ENCODE measurements at places on chromosomes 11 and 22. TPM values are rescaled to one million over a fixed set of nuclear protein-coding genes. Genes with fewer than 3 reads are reported as not detected.

CEP164 gene
- 24.7 TPM for total RNA-seq

RIMBP3B gene
- not detected for total RNA-seq

EFCAB6 gene
- 0.36 TPM for total RNA-seq

ZDHHC8 gene
- 42.1 TPM for total RNA-seq

GRCh38 chr22:17152340-17152739 lies 6.7 kb downstream of the HDHD5 start:
- H3K27me3 ChIP-seq = no peaks in the 10 kb centered on the region
- H3K27ac ChIP-seq = no peak overlapping the region
- peaks cover 2% of the 10 kb centered on the region for H3K4me1 ChIP-seq
- peaks cover 8% of the 10 kb centered on the region for H3K36me3 ChIP-seq

DNA sequence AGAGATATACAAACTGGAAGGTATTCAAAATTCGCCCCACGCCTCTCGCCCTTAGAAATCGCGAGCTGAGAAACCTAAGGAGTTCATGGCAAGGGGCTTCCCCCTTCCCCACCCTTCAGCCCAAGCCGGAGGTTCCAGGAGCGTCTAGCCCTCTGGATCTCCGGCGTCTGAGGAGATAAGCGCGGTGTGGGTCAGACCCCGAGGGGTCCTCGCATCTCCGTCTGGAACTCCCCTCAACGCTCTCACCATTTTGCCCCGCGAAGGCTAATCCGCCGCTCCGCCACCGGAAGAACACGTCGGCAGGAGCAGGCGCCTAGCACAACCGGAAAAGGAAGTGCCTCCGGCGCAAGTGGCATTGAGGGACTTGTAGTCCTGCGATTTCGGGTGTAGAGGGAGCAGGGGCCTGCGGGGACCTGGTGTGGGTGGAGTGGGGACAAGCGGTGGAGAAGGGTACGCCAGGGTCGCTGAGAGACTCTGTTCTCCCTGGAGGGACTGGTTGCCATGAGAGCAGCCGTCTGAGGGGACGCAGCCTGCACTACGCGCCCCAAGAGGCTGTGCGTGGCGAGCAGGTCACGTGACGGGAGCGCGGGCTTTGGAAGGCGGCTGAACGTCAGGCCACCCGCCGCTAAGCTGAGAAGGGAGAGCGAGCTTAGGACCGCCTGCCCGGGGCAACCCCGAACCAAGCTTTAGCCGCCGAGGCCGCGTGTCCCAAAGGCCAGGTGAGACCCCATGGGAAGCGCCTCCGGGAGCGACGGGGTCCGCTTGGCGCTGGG lies at the start of the genes FEN1 and TMEM258:
TSS of gene FEN1 (plus strand) at position 602 of the 773 bp plus-strand sequence. CDS start 2,451 bp downstream, outside the sequence.
TSS of gene TMEM258 (minus strand) at position 290 of the 773 bp plus-strand sequence. CDS start at position 249, 41 bp downstream.
- no peaks in the 10 kb centered on the region for H3K27me3 ChIP-seq
- peak within 1 kb of the TSS; percentile 98 for H3K4me3 ChIP-seq
- peak within 1 kb of the TSS; percentile 100 for H3K27ac ChIP-seq
- H3K4me1 ChIP-seq = no peaks in the 10 kb centered on the region

DNA sequence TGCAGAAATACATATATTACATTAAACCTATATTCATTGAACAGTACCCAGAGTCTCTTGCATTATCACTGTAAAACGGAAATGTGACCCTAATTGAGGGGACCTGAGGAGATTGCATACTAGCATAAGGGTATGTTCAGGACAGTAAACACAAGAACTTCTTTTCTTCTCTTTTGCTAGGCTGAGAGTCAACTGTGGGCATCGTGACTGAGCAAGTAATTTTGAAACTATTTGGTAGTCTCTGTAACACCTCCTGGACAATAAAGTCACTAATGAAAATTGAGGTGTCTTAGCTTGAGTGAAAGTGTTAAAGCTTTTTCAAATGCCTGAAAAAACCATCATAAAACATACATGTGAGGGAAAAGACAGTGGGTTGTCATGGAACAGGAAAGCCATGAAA lies 90.9 kb downstream of the PDHX start:
- DNase-seq = peak; percentile 80
- no peak overlapping the region for H3K4me3 ChIP-seq
- H3K4me1 ChIP-seq = peaks cover 21% of the 10 kb centered on the region
- H3K36me3 ChIP-seq = no peaks in the 10 kb centered on the region

DNA sequence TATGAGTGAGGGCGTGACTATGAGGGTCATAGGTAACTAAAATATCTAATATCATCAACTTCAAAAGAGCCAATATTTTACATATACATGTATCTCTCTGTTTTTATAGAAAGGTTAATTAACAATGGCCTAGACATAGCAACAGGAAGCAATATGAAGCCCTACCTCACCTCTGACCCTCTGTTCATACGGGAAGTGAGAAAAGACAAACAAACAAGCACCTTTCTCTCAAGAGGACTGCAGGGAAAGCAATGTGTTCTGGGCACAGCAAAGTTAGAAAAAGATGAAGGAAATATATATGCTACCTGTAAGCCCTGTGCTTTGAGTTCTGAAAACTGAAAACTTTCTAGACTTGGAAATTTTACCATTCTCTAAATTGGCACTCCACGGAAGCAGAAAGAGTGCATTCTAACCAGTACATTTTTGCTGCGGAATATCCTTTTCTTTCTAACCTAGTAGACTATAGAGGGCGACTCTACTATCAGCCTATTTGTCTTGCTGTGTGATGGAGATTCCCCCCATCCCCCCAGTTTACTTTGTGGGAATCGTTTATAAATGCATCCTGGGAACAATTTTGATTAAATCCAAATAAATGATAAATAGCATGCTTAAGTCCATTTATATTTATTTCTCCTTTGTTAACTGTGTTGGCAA lies 830.4 kb upstream of the FAT3 start:
- no peak overlapping the region for H3K4me3 ChIP-seq
- no peak for DNase-seq
- no peak overlapping the region for H3K27ac ChIP-seq
- no peaks in the 10 kb centered on the region for H3K27me3 ChIP-seq
- no peaks in the 10 kb centered on the region for H3K36me3 ChIP-seq
- no peaks in the 10 kb centered on the region for H3K4me1 ChIP-seq

DNA sequence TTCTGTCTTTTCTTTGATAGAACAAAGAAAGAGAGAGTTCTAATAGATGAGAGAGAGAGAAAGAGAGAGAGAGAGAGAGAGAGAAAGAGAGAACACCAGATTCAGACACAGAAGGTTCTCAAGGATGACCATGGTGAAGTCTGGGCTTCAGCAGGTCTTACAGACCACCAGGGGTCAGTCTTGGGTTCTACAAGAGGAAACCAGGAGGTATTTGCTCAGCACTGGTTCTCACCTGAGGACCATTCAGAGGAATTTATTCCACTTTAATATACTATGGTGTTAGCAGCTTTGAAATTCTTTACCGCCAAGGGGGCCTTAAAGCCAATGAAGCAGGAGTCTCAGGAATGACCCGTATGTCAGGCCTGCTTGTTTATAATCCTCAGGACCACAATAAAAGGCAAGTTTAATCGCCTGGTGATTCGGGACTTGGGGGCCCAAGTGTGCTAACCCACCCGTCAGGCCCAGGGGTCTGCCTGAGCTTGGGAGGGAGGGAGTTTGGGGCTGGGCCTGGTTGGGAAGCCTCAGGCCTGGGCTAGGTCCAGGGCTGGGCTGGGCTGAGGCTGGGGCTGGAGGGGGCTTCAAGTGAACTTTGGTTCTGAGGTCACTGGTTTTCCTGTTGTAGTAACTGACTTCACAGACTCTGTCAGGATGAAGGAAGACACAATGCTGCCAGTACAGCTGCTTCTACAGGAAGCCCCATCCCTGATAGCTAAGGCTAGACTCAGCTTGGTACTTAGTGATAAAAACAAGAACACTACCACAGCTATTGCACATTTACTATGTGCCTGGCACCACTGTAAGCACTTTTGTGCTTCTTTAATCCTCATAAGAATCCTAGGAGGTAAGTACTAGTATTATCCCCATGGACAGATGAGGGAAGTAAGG lies 179.2 kb upstream of the ZBED5 start:
- no peak overlapping the region for H3K27ac ChIP-seq
- DNase-seq = no peak
- no peak overlapping the region for H3K4me3 ChIP-seq
- no peaks in the 10 kb centered on the region for H3K4me1 ChIP-seq

DNA sequence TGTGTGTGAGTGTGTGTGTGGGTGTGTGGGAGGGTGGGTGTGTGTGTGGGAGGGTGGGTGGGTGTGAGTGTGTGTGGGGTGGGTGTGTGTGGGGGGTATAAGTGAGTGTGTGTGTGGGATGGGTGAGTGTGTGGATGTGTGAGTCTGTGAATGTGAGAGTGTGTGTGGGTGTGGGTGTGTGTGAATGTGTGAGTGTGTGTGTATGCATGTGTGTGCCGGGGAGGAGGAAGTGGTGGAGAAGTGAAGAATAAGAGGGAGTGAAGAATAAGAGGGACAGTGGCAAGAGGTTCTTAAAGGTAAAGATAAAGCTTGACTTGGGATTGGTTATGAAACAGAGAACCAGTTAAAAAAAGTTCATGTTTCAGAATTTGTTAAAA lies 54.0 kb downstream of the PRR5L start:
- H3K4me3 ChIP-seq = no peak overlapping the region
- peaks cover 17% of the 10 kb centered on the region for H3K4me1 ChIP-seq
- no peaks in the 10 kb centered on the region for H3K36me3 ChIP-seq
- no peaks in the 10 kb centered on the region for H3K27me3 ChIP-seq
- DNase-seq = no peak

DNA sequence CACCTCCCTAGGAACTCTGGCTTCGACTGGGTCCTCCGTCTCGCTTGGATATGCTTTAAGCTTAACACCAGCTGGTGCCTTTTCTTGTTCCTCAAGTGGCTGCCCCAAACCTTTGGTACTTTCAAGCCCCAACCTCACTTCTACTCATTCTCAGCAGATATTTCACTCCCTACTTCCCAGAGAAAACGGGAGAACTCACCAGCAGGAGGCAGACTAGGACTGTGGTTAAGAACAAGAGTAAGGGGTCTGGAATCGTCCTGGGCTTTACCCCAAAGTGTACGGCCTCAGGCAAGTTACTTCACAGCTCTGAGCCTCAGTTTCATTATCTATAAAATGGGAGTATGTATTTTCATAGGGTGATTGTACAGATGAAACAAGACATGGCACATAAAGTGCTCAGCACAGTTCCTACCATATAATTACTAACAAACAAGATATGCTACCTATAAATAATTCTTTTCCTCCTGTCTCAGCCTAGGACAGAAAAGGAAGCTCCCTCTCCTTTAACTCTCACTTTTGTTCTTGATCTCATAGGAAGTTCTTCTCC lies 37.8 kb downstream of the PAMR1 start:
- no peaks in the 10 kb centered on the region for H3K4me1 ChIP-seq
- H3K36me3 ChIP-seq = no peaks in the 10 kb centered on the region
- no peaks in the 10 kb centered on the region for H3K27me3 ChIP-seq
- no peak overlapping the region for H3K4me3 ChIP-seq
- H3K27ac ChIP-seq = no peak overlapping the region
- DNase-seq = no peak
